Adipocyte (in vitro differentiated cells): ENCODE measurements at places on chromosomes 5 and 9.

- no peak for DNase-seq
Measured at GRCh38 chr9:98085944-98086343, 29.4 kb downstream of the NANS start.

GRCh38 chr5:151014680-151015343 lies 5.6 kb upstream of the GPX3 start:
- peak; percentile 69 for DNase-seq

GRCh38 chr5:160173-160510 lies 31.2 kb upstream of the LRRC14B start:
- DNase-seq: peak; percentile 43

- no peak for DNase-seq
Measured at GRCh38 chr5:150404535-150404934, 8.2 kb downstream of the CD74 start.

GRCh38 chr9:135267191-135267809 lies 179.8 kb downstream of the OLFM1 start:
- no peak for DNase-seq

DNA sequence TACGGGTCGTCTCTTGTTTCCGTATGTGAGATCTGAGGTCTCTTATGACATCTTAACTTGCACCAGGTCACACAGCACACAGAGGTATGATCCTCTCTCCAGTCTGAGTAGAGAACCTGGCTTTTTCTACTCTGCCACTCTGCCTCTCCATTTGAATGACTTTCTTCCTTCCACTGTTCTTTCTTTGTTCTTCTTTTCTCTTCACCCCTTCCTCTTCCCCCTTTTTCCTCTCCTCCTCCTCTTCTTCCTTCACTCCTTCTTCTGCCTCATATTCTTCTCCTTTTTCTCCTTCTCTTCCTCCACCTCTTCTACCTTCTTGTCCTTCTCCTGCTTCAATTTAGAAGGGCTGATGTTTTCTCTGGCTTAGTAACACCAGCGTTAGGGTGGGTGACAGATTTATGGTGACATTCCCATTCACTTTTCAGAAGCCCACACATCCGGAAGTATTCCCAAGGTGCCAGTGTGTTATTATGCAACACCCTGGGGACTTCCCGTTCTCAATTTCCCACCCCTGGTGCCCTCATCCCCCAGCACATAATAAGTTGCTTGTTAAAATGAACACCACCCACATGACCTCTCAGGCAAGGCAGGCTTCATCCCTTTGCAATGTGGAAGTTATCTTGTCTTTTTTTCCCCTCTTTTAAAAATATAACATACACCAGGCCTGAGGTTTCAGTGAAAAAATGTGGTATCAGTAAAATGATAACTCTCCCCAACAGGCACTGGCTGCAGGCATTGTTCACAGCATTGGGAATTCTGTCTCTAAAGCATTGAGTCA lies 122.0 kb downstream of the PAPPA start:
- peak; percentile 29 for DNase-seq

GRCh38 chr9:125183054-125183453 lies 6.5 kb downstream of the PPP6C start:
- DNase-seq: no peak

- DNase-seq: peak; percentile 46
Measured at GRCh38 chr5:143398451-143399237, 4.8 kb downstream of the NR3C1 start.

DNA sequence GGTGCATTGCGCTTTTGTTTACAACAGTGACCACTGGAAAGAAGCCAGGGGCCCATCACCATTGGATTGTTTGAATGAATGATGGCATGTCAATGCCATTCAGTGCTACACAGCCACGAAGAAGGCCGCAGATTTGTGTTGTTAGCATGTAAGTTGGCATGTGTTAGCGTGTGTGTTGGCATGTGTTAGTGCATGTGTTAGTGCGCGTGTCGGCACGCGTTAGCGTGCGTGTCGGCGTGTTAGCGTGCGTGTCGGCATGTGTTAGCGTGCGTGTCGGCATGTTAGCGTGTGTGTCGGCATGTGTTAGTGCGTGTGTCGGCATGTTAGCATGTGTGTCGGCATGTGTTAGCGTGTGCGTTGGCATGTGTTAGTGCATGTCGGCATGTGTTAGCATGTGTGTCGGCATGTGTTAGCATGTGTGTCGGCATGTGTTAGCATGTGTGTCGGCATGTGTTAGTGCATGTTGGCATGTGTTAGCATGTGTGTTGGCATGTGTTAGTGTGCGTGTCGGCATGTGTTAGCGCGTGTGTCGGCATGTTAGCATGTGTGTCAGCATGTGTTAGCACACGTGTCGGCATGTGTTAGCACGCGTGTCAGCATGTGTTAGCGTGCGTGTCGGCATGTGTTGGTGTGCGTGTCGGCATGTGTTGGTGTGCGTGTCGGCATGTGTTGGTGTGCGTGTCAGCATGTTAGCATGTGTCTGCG lies 15.3 kb upstream of the ANKRD33B start:
- DNase-seq: no peak

- DNase-seq: no peak
Measured at GRCh38 chr5:134445856-134446818, 34.5 kb upstream of the CDKN2AIPNL start.

GRCh38 chr9:94801234-94801633 lies 74.7 kb downstream of the AOPEP start:
- DNase-seq: no peak

- DNase-seq: no peak
Measured at GRCh38 chr5:59562756-59563389, 330.7 kb downstream of the PDE4D start.

- no peak for DNase-seq
Measured at GRCh38 chr5:42454216-42454995, 31.2 kb downstream of the GHR start.

DNA sequence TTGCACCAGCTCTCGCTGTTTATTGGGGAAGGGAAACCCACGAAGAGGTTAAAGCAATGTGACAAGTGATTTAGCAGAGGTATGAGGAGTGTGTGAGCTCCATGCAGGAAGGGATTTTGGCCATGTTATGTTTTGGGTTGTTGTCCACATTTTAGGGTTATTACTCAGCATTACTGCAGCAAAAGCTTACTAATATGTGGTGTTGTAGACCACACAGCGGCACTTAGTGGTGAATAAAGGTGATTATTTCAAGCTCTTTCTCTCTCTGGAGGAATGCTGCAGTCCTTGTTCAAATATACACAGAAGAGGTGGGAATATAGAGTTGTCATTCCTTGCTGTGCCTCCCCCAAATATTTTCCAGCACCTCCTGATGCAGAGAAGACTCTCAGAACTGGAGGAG lies 29.7 kb upstream of the AKNA start:
- peak; percentile 59 for DNase-seq

- DNase-seq: no peak
Measured at GRCh38 chr5:1474183-1474839, 29.1 kb upstream of the SLC6A3 start.

- peak; percentile 12 for DNase-seq
Measured at GRCh38 chr9:6845880-6846279, 88.1 kb downstream of the KDM4C start.

DNA sequence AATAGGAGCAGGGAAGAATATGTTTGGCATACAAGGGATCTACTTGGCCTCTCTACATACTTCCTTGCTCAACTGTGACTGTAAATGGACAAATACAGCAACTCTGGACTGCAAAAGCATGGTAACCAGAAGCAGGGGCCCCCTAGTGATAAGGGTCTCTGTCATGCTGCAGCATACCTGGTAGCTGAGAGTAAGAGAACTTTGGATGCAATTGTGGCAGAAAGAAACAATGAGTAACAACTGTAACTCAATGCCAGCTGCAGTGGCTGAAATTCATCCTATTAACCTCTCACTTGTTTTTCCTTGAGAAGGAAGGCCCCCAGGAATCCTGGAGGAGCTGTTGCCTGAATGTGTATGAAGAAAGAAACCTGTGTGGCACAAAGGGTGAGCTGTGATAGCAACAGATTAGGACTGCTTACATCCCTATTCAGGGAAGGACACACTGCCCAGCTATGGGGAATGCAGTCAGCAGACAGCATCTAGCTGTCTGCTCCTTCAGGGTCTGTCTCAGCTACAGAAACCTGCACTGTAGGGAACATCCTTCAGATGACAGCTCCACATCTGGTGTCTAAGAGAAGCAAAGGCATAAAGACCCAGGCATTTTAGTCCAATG lies 468.1 kb upstream of the ACTBL2 start:
- peak; percentile 0 for DNase-seq

DNA sequence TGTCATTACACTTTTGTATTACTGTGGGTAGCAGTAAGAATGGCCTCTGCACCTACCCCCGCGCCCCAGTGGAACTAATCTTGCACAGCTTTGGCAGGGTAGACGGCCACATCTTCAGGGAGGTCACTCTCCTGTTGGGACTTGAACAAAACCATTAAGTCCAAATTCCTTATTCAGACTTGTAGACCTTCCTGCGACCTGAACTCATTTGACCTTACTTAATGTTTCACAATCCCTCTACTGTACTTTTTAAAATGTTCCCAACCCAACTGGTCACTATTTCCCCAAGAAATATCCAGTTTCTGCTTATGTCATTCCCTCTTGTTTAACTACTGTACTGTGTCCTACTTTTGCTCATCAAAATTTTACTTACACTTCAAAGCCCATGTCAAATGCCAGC lies 5.3 kb upstream of the FAM120AOS start:
- DNase-seq: peak; percentile 19

- DNase-seq: no peak
Measured at GRCh38 chr5:16617274-16617968, 624 bp upstream of the RETREG1 start.

GRCh38 chr5:117160391-117160790 lies 585.8 kb upstream of the SEMA6A start:
- DNase-seq: no peak

DNA sequence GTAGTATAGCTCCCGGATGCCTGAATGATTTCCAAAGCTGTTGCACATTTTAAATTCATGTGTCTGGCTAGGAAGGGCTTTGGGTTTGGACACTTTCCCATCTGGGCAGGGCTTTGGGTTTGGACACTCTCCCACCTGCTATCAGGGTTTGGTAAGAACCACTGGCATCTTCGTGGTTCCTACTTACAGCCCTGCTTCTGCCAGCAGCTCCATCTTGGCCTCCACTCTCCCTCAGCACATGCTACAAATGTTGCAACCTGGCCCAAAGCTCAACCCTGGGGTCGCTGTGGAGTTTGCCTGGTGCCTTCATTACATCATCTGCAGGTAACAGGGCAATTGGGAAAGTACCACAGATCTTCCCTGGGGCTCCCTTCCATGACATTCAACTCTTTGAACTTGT lies 3.5 kb downstream of the TMCO6 start:
- DNase-seq: peak; percentile 14

- no peak for DNase-seq
Measured at GRCh38 chr9:96858018-96858573, 3.8 kb upstream of the ZNF782 start.

DNA sequence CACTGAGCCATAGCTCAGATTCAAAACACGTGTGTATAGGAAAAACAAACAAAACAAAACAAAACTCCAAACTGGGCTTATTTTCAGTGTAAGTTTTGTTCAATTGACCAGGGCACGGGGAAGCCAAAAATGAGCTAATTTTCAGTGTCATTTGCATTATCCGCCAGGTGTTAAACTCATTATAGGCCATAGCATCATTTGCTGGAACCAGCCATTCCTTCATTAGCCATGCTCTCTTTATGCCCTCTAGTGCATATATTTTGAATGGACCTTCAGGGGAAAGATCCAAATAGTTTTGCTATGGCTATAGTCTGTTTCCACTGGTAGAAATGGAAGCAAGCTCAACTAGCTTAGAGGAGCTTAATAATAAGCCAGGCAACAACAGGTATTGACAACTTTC lies 1205.2 kb upstream of the DMAC1 start:
- no peak for DNase-seq

- no peak for DNase-seq
Measured at GRCh38 chr5:174444479-174445188, 279.7 kb upstream of the MSX2 start.

DNA sequence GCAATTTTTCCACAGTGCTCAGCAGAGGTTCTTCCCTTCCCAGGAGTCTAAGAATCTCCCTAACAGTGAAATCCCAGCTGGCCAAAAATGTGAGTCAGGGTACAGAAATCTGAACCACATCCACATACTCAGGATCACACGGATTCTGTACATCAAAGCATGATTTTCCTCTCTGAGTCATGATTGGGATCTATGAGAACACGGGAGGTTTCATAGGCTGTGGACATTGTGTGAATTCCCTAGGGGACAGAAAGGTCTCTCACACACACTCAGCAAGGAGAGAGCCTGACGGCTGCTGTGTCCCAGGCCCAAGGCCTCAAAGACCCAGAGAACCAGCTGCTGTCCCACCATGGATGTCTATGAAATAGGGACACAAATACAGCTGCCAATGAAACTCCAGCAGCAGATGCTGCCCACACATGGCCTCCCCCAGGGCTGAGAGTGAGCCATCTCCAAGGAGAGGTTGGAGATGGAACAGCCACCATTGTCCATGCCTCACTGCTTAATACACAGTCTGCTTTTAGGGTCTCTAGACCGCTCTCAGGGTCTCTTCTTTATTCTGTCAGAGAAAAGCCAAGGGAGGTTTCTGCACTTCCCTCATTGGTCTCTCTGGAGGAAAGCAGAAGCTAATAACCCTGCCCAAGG lies 102.7 kb downstream of the ADAMTS12 start:
- DNase-seq: peak; percentile 88

DNA sequence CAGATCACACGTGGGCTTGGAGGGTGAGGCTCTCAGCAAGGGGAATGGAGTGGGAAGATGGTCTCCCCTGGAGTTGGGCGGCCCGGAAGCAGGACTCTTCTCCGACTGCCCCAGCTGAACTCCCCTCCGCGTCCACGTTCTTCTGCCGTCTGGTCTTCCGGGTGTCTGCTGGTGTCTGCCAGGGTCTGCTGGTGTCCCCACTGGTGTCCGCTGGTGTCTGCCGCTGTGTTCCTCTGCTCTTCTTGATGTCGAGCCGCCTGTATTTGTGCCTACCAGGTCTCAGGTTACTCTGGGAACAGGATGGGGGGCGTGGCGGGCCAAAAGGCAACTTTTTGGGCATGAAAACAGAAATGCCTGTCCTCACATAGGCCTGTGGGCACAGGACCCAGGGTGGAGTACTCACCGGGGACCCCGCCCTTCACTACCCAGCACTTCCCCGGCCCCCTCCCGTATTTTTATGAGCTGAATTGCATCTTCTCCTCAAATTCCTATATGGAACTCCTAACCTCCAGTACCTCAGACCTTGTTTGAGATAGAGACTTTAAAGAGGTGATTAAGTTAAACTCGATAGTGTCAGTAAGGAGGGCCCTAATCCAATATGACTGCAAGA lies 675.4 kb downstream of the SEMA5A start:
- no peak for DNase-seq

- peak; percentile 66 for DNase-seq
Measured at GRCh38 chr9:121201045-121201737, 478 bp downstream of the RAB14 start.

DNA sequence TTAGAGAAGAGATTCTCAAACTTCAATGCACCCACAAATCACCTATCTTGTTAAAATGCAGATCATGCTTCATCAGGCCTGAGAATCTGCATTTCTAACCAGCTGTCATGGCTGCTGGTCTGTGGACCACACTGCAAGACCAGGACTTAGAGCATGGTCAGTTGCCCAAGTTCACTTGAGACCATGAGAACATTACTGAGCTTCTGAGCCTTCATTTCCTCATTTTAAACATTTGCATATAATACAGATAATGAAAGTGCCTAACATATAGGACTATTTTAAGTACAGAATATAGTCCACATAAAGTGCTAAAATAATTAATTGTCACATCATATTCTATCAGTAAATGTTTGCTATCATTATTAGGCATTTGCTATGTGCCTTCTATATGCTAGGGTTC lies 260.8 kb upstream of the TNC start:
- DNase-seq: no peak
